Kidney capillary endothelial cell (primary cell): ENCODE measurements at places on chromosomes 13 and 19.

DNA sequence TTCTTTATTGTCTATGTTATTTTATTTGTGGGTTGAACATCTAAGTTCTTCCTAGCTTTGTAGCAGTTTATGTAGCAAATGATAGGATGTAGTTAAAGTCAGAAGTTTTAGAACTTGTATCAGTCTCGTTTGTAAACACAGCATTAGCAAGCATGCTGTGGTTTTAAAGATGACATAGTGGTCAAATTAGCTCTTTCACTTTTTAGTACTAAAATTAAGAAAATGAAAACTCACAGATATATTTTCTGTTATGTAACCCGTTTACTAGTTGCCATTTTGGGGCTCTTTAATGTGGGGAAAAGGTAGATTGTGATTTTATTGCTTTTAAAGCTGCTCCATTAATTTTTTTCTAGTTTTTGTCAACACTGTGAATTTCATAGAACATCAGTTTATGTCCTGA lies 216.5 kb downstream of the PCCA start:
- no peak for DNase-seq

GRCh38 chr13:64758521-64759244 lies 2471.5 kb downstream of the PCDH9 start:
- no peak for DNase-seq

- DNase-seq: no peak
Observed at GRCh38 chr19:30512176-30513081, 140.2 kb downstream of the ZNF536 start.

GRCh38 chr19:8494158-8494557 lies 8.3 kb downstream of the PRAM1 start:
- no peak for DNase-seq

DNA sequence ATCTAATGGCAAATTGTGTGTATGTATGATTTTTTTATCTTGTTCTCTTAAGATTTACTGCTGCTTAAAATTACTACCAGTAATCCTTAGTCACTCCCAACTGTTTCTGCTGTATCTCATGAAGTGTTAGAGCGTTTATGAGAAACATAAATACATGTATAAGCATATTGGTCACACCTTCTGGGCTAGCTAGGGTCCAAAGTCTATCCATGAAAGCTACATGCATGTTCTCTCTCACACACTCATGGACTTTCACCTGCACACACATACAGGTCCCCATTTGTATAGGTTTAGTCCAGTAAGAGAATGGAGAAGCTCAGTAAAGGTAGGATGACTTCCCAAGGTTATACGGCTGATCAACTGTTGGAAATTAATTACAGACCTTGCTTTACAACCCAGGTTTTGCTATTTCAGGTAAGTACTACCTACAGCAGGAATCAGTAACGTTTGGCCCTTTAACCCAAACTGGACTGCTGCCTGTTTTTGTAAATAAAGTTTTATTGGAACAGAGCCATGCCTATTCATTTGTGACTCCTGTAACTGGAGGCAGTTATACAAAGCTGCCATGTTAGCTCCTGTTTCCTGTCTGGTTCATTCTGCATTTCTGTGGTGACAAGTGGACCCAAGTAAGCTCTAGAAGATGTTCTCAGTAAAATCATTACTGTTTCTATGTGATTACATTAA lies 15.3 kb downstream of the METTL21C start:
- no peak for DNase-seq

GRCh38 chr19:46533078-46533620 lies 37.5 kb upstream of the PNMA8B start:
- DNase-seq: no peak

GRCh38 chr13:27170516-27171243 lies 931 bp downstream of the USP12 start:
- DNase-seq: no peak

DNA sequence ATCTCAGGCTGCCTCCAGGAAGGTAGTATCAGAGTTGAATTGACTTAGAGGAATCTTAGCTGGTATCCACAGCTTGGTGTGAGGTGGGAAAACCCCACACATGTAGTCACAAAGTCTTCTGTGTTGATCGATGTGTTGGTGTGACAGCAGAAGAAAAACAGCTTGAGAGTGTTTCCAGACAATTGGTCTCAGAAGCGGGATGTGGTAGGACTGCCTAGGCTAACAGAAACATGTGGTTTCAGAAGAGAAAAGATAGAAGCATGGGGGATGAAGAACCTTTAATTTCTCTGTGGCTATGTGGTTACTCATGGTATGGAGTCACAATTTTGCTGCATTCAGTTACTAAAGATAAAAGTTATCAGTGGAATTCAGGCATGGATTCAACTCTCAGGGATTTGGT lies 134.7 kb upstream of the SLITRK5 start:
- DNase-seq: no peak

DNA sequence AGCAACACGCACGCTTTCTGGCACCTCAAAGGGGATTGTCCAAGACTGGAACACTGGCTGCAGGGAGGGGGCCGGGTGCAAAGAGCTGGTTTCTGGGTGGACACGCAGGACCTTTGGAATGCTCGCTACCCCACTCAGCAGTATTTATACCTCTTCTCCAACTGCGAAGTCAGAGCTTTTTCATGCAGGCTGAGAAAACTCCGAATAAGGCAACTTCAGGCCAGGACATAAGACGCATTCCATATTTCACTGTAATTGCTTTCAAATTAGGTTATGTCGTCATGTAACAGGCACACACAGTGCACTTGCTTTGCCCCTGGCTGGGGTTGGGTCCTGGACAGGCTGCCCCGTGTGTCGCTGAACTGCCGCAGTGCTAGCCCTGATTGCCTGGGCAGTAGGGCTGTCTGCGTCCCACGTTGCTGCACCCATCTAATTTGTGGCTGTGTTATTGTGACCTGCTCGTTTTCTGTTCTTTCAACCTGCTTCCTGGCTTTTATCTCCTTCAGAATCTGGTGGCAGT lies 44.5 kb downstream of the ACTN4 start:
- DNase-seq: no peak

- DNase-seq: no peak
Observed at GRCh38 chr13:24042710-24043440, 117.6 kb upstream of the SPATA13 start.

- no peak for DNase-seq
Observed at GRCh38 chr13:90103099-90103784, 1244.2 kb upstream of the MIR17HG start.

DNA sequence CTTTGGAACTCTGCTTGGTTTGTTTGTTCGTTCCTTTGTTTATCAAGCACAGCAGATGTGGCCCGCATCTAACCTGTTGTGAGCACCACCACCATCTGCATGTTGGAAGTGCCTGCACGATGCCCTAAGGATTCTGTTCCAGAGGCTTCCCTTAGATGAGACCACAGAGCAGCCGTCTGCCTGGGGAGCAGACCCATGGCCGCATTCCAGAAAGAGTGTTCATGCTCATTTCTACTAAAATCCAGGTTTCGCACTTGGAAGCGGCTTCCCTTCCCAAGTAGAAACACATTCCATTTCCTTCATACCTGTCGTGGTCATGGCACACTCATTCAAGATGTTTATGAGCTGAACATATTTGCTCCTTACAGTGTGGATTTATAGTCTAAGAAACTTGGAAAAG lies 27.2 kb downstream of the COL4A2 start:
- DNase-seq: no peak

DNA sequence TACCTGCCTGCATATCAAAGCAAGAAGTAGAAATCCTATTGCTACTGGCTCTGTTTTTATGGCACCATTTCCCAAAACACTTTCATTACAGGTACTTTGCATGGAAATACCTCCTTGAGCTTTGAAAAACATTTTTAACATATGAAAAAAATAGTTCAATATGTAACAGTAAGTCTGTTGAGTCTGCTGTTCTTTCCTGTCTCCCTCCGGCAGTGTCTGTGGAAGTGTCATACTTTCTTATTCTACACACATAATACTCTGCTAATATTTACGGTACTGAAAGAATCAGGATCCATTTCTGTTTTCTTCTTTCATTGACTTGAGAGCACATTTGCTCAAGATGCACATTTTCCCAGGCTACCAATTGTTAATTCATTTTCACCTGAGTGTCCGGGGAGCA lies 8.2 kb upstream of the SERTM1 start:
- DNase-seq: no peak

GRCh38 chr13:20924758-20925394 lies 22.3 kb upstream of the XPO4 start:
- DNase-seq: peak; percentile 79

GRCh38 chr13:20344836-20345490 lies 112.8 kb upstream of the GJB6 start:
- DNase-seq: no peak

DNA sequence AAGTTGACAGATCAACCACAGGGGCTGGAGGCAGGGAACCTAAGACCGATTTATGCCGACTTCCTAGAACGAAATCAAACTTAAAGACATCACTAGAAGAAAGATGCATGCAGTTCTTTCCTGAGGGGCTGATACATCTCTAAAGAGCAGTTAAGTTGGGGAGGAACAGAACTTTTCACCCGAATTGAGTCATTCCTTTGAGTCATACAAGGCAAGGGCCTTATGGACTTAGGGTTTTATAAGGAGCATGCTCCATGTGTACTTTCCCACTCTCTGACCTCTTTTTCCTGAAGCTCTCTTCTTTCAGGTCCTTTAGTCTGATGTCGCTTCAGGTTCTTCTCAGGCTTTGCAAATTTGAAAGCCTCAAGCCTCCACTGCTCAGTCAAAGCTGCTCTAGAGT lies 7.9 kb upstream of the FBXL3 start:
- DNase-seq: no peak

DNA sequence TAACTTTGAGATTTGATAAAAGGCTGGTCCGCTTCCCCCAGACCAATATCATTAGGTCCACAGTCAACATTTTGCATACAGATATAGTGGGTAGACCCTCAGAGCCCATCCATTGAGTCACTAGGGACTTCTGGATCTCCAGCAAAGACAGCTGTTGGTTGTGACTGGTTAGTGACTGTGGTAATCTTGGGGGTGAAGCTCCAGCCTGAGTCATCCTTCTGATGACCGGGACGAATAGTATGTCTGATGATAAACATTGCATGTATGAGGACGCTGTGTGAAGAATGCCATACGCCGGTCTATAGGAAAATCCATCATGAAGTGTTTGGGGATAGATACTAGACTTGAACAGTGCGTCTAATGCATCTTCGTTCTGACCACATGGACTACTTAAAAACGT lies 307.0 kb downstream of the UQCRFS1 start:
- no peak for DNase-seq

DNA sequence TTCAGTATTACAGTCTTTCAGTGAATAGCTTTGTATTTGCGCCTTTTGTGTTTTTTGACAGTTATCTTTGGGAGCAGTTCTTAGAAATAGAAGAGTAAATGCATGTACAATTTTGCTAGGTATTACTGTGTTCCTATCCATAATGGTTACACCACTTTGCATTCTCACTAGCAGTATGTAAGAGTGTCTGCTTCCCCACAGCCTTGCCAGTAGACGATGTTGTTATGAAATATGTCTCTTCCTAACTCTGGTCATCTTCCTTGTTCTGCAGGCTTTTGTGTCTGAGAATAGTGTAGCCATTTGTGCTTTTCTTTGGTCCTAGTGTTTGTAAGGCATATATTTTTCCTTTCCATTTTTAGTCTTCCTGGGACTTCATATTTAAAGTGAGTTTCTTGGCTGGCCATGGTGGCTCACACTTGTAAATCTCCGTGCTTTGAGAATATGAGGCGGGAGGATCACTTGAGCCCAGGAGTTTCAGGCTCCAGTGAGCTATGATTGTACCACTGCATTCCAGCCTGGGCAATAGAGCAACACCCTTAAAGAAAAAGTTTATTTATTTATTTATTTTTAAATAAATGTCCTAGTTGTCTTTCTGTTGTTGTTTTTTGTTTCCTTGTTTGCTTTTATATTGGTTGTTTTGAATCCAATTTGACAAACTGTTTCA lies 140.3 kb downstream of the PDS5B start:
- DNase-seq: no peak

- DNase-seq: peak; percentile 4
Observed at GRCh38 chr13:95050800-95051615, 250.2 kb downstream of the ABCC4 start.

GRCh38 chr13:91714855-91715254 lies 316.4 kb downstream of the GPC5 start:
- DNase-seq: no peak

DNA sequence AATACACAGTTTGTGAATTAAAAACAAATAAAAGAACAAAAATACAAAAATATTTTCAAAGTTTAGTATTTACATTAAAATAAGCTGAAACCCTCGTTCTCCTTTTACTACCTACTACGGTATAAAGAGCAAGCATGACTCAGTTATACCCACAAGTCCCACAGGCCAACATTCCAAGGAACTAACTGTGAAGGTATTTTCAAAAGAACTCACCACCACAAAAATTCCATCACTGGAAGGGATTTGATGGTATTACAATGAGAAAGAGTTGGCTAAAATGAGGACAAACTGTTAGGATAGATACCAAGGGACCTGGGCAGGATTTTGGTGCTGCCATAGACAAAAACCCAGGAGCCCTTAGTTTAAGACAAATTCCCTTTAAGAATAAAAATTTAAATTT lies 122.7 kb downstream of the TBC1D4 start:
- no peak for DNase-seq
